ENCODE measurements at places on chromosomes 5 and 9.

GRCh38 chr5:142358121-142358520 is 33.3 kb upstream of the SPRY4 start:
- DNase-seq, result no peak

DNA sequence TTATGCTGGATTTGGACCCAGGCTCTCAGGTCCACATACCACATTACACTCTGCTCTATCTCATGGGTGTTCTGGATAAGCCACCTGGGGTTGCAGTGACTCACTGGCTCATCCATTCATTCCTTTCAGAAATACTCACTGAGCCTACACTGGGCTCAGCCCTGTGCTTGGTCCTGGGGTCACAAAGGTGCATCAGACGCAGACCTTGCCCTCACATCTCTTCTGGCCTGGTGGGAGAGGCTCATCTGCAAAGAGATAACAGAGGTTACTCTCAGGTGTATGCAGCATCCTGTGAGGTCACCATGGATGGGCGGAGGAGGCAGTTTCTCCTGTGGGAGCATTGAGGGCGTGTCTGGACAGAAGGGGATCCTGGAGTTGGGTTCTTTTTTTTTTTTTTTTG is 12.1 kb downstream of the CDHR2 start:
- no peak for DNase-seq

GRCh38 chr9:33017283-33018041 is 7.6 kb upstream of the DNAJA1 start:
- DNase-seq, result no peak

GRCh38 chr5:116437922-116438578 is 136.6 kb downstream of the SEMA6A start:
- DNase-seq, result no peak

DNA sequence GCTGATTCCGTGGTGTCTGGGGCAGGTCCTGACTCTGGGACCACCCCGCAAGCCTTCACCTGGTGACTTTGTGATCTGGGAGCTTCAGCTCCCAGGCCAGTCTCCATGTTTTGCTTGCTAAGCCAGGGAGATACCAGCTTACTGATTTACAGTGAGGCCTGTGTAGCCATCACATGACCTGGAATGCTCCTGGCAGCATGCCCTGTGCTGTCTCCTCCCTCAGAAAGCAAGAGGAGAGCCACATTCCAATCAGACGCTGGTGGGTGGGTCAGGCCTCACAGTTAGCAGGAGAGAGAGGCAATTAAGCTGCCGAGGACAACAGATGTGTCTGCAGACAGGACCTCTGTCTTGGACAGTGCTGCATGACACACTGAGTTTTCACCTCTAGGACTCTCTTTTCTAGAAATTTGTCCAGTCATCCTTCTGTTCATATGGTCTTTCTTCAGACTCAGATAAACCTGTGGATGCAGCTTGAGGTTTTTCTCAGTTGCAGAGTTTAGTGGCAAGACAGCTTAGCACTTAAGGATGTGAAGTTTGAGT is 24.4 kb upstream of the GRPEL2 start:
- DNase-seq, result no peak

DNA sequence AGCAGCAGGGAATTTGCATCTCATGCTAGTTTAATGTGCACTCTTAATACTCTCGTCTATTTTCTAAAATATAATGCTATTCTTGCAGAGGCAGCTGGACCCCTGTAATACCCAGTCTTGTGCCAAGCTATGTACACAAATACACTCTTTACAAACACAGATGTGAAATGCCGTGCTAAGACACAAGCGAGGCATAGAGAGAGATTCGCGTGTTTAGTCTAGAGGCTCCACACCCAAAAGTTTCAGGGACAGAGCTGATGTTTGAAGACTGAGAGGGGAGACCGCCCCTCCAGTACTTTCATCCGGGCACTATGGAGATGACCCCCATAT is 1.2 kb downstream of the DPYSL3 start:
- DNase-seq, result no peak

DNA sequence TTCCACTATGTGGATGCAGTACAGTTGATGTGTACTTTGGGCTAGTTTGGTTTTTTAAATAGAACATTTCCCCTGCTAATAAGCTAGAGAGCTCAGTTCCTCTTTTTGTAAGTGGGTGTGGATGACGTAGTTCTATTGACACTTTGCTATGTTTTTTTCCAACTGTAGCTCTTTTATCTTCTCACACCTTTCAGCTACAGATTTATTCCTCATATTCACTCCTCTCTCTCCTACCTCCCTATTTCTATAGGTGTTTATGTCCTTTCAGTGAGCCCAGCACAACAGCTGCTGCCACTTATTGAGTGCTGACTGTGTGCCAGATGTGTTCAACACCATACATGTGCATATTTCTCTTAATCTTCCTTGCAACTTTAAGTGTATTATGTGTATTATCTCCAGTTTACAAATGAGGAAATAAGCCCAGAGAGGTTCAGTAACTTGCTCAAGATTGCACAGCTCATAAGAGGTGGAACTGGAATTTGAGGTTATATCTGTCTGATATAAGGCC is 215.7 kb downstream of the SEMA6A start:
- DNase-seq, result no peak

GRCh38 chr5:55572020-55572419 is 37.3 kb upstream of the PLPP1 start:
- DNase-seq, result no peak

- DNase-seq, result no peak
Observed at GRCh38 chr9:127524373-127524772, 73.1 kb downstream of the LRSAM1 start.

DNA sequence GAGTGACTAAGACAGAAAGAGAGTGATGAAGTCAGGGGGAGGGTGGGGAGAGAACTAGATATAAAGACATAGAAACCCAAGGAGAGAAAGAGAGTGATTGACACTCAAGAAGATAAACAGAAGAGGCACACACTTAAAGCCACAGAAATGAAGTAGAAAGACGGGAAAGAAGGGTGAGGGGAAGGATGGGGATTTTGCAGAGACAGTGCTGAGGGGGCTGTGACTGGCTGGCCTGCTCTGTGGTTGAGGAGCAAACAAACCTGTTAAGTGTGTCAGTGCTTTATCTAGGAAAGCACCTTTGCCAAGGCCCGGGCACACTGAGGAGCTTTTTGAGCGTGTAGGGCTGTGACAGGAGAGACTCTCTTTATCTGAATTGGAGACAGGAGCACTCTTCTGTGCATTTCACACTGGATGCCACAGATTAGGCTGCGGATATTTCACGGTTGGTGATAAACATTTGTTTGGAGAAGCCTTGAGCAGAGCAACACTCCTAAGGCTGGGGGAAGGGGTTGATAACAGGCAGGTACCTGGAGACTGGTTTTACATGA is 109.1 kb downstream of the DOCK2 start:
- no peak for DNase-seq

GRCh38 chr9:134454476-134454857 is 128.2 kb downstream of the RXRA start:
- DNase-seq, result no peak

- no peak for DNase-seq
Observed at GRCh38 chr5:170611449-170612090, 107.8 kb downstream of the KCNIP1 start.

GRCh38 chr5:73359395-73359794 is 89.2 kb downstream of the FOXD1 start:
- no peak for DNase-seq

DNA sequence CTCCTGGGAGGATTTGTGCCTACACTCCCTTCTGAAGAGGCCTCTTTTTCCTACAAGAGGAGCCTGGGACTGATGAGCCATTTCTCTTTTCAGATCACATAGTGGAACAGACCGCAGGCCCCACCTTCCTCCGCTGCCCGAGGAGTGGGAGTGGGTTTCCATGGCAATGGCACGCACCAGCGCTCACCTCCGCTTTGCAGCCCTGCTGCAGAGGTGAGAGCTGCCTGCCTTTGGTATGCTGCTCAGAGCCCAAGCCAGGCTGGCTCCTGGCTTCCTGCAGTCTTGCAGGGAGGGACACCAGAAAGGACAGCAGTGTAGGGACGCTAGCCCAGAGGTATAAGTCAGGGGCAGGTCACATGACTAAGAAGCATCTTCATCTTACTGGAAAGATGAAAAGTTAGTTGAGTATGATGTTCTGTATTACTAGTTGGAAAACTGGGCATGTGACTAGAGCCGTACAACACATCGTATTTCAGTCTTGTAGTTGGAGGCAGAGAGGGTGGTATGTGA is 12.4 kb downstream of the PTTG1 start:
- no peak for DNase-seq

DNA sequence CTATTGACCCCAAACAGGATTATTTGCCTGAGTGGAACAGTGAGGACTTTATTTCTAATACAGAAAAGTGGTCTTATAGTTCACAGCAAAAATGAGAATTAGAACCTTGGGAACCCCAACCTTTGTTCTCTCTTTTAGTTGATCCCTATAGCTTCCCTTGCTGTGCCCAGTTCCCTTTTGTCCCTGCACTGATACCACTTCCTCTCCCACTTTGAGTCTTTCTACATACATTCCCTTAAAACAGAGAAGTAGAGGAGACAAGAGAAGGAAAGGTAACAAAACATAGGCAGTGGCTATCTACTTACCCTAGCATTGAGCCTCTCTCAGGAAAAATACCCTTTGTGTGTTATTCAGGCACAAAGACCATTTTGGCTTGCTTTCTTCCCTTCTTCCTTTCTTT is 246.4 kb downstream of the FAM114A2 start:
- DNase-seq, result no peak

GRCh38 chr5:131382407-131383395 is 118.8 kb downstream of the CDC42SE2 start:
- no peak for DNase-seq

DNA sequence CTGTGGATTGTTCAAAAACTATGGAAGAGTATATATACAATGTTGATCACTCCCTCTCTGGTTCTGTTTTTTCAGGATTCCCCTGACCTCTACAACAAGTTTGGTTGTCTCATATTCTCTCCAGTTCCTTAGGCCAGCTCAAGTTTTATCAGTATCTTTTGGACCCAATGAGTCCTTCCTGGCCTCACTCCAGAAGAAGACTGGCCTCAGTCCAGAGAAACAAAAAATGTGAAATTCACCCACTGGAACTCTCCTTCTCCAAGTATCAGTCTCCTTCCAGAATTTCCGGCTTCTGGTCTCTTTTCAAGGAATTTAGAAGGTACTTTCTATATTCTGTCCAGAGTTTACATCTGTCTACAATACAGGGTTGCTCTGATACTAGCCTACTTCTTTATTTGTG is 537.8 kb upstream of the FTMT start:
- no peak for DNase-seq

DNA sequence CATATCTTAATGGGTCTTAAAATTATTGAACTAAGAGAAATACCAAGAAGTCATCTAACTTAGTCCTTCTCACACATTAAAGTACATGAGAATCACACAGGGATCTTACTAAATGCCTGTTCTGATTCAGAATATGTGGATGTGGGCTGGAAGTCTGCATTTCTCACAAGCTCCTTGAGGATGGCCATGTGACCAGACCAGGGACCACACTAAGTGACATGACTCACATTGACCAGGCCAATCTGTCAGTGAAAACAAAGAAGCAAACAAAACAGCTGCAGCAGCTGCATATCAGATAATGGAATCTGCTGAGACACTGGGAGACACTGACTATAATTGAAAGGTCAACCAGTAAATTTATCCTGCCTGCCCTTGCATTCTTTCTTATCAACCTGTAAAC is 110.5 kb downstream of the ADAMTS12 start:
- no peak for DNase-seq

GRCh38 chr5:89106480-89106879 is 223.5 kb upstream of the MEF2C start:
- no peak for DNase-seq

GRCh38 chr5:61916621-61917620 is 389.1 kb upstream of the KIF2A start:
- DNase-seq, result no peak

- no peak for DNase-seq
Observed at GRCh38 chr5:132748522-132749000, 1.3 kb downstream of the CCNI2 start.

- no peak for DNase-seq
Observed at GRCh38 chr9:89153232-89154017, 25.2 kb downstream of the SHC3 start.

DNA sequence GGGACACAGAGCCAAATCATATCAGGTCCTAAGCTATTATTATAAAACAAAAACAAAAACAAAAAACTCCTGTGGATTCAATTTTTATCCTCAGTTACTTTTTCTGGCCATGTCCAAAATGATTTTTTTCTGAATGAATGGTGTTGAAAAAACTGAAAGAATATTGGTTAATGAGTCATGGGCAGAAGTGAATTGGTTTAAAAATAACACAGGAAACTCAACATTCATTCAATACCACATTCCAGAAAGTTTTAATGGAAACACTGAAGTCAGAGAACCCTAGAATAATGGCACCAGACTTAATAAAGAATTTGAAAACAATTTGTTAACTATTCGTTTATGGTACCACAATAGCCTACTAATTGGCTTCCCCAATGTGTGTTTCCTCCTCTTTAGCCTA is 102.4 kb upstream of the CDH9 start:
- no peak for DNase-seq

- DNase-seq, result no peak
Observed at GRCh38 chr5:140024928-140025327, 18.2 kb downstream of the NRG2 start.

GRCh38 chr9:130461218-130461630 is 16.5 kb downstream of the ASS1 start:
- DNase-seq, result no peak

GRCh38 chr9:35797311-35798109 is 6.1 kb downstream of the NPR2 start:
- no peak for DNase-seq

GRCh38 chr5:12745537-12745936 is 841.3 kb upstream of the CTNND2 start:
- no peak for DNase-seq

GRCh38 chr5:135308245-135308644 is 90.8 kb downstream of the MACROH2A1 start:
- DNase-seq, result no peak

GRCh38 chr9:36959681-36960574 is 74.1 kb downstream of the PAX5 start:
- DNase-seq, result no peak

GRCh38 chr9:137217276-137218211 is 4.5 kb downstream of the RNF208 start:
- DNase-seq, result no peak

GRCh38 chr5:77816686-77817085 is 40.5 kb upstream of the TBCA start:
- DNase-seq, result no peak

DNA sequence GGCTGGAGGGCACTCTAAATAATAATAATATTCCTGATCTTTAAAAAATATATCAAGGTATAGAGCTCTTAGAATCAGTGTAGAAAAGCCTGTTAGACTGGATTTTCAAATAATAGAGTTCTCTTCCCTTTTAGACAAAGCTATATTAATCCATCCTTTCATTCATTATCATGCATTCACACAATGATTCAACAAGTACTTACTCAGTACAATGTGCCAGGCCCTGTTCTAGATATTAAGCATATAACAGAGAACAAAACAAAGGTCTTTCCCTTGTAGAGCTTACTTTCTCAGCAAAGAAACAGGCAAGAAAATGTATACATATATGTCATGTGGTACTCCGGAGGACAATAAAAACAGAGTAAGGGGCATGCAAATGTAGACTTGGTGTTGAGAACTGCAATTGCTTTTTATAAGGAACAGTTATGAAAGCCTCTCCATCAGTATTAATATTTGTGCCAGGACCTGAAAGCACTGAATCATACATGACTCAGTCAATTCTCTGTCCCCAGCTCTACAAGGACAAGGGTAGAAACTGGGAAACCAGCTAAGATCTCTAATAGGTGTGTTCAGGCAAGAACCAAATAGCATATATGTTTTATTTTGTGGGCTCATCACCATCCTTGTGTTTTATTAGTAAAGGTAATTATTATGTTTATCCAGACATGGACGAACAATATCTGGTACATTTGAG is 72.2 kb downstream of the PIP5K1B start:
- no peak for DNase-seq

- no peak for DNase-seq
Observed at GRCh38 chr5:140398379-140398811, 3.2 kb upstream of the ANKHD1 start.
